Activated CD8-positive, alpha-beta memory T cell treated with anti-CD3 and anti-CD28 coated beads for 1 hour (primary cell): ENCODE measurements at places on chromosomes 13 and 19.

DNA sequence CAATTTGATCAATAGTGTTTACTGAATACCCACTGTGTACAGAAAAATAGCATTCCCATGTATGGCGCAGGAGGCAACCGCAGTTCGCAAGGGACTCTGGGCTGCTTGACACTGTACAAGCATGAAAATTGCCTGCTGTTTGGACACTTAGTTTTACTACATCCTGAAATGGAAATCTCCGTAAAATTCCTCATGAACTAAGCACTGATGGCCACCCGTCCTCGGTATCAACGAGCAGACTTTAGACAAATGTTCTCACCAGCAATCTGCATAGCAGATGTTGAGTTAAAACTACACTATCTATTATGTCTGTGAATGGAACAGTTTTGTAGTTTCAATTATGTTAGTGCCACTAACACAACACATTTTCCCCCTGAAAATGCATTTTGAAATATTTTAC is 294.7 kb downstream of the DCLK1 start:
- DNase-seq: no peak

DNA sequence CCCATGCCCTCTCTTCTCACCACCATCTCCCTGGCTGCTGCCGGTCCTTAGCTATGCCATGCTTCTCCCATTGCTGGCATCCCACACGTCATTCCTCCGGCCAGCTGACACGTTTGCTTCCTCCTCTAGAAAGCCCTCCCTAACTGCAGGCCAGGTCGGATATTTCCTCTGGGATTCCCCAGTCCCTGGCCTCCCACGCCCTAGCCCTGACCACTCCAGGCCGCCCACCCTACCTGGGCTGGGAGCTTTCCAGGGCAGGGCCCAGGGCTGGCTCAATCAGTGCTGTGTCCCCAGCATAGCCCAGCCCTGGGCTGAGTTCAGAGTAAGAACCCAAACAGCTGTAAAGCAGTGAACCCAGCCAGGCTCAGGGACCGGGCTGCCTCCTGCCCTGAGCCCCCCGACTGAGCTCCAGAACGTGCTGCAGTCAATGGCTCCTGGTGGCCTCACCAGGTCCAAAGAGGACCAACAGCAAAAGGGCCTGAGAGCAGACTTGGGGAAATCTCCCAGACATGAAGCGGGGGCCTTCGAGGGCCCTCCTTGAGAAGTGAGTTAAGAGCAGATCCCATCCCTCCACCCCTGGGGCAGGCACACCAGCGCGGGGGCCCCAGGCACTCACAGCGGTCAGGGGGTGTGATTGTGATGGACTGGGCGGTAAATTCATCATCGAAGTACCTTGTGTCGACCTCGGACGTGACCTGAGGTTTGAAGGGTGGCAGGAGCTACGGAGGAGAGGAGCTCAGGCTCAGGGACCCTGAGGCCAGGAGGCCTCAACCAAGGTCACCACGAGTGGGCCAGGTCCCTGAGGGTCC is 8.1 kb upstream of the CCNP start:
- no peak for DNase-seq

- no peak for DNase-seq
These were observed 3.3 kb downstream of the VSTM2B start for GRCh38 chr19:29528946-29529645.

DNA sequence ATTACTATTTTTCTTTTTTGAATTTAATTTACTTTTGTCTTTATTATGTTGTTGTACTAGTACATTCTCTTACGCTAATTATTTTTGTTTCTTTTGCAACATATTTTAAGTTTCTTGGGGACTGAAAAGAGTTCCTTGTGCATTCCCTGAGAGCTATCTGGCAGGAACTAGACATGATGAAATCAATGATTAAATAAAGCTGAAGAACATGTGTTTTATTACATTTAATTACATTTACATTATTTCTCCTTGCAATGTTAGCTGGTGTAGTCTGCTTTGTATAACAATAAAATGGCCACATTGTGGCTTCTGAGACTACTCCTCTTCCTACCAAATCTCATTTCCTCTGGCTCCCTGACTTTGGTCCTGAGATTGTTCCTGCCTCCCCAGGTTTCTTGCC is 244.9 kb downstream of the NDFIP2 start:
- no peak for DNase-seq

DNA sequence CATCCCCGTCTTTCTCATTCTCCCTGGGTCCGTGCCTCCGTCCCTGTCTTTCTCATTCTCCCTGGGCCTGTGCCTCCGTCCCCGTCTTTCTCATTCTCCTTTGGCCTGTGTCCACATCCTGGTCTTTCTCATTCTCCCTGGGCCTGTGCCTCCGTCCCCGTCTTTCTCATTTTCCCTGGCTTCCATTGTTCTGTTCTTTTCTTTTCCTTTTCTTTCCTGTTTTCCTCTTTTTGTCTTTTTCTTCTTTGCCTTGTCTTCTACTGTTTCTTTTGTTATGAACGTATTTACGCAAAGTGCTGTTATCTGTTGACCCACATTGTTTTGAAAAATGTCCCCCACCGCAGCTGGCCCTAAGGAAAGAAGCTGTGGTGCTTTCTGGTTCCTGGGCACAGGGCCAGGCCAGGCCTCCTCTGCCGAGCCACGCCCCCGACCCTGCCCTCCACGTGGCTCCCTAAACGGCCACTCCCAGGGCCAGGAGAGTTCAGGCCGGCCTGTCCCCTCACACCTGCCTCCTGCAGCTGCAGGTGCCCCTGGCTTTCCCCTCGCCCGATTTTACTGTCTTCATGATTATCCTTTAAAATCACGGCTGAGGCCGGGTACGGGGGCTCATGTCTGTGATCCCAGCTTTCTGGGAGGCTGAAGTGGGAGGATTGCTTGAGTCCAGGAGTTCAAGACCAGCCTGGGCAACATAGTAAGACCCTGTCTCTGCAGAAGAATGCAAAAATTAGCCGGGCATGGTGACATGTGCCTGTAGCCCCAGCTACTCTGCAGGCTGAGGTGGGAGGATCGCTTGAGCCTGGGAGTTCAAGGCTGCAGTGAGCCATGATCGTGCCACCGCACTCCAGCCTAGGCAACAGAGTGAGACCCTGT is 14.0 kb upstream of the TMPRSS9 start:
- no peak for DNase-seq

DNA sequence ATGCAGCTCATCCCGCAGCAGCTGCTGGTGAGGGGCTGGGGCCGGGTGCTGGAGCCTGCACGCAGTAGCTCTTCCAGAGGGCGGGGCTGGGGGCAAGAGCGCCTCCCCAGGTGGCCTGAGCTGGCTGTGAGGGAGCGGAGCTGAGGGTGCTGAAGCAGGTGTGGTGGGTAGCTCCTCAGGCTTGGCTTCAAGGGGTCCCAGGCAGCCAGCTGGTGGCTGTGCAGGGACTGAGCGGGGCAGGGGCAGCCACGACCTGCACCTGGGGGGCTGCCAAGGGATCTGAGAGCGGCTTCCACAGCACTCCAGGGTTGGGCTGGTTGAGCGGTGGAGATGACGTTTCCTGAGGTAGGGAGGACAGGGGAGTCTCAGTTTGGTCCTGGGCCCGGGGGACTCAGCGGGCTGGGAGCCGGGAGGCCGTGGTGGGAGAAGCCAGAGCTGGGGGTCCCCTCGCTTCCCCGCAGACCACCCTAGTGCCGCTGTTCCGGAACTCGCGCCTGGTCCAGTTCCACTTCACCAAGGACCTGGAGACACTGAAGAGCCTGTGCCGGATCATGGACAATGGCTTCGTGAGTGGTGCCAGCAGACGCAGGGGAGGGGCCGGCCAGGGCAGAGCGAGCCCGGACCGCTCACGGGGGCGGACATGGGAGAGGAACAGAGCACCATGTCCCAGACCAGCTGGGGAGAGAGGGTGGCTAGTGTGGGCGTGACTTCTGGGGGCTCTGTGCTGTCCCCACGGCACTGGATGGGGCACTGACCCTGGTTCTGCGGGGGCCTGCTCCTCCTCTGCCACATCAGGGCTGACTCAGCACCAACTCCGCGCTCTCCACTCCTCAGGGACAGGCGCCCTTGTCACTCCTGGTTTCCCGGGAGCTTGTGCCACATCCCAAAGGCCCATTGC is 7.4 kb downstream of the PTOV1 start:
- DNase-seq: no peak

- no peak for DNase-seq
These were observed 5.1 kb downstream of the IRGC start for GRCh38 chr19:43720936-43721335.

- no peak for DNase-seq
These were observed 44.7 kb upstream of the TFDP1 start for GRCh38 chr13:113539822-113540221.

GRCh38 chr19:44620667-44621066 is 7.3 kb downstream of the IGSF23 start:
- no peak for DNase-seq

- no peak for DNase-seq
These were observed 34.5 kb upstream of the URAD start for GRCh38 chr13:28022848-28023518.

GRCh38 chr13:46343279-46343994 is 43.6 kb downstream of the RUBCNL start:
- DNase-seq: no peak

GRCh38 chr13:95304453-95304852 is 3.2 kb upstream of the ABCC4 start:
- no peak for DNase-seq

DNA sequence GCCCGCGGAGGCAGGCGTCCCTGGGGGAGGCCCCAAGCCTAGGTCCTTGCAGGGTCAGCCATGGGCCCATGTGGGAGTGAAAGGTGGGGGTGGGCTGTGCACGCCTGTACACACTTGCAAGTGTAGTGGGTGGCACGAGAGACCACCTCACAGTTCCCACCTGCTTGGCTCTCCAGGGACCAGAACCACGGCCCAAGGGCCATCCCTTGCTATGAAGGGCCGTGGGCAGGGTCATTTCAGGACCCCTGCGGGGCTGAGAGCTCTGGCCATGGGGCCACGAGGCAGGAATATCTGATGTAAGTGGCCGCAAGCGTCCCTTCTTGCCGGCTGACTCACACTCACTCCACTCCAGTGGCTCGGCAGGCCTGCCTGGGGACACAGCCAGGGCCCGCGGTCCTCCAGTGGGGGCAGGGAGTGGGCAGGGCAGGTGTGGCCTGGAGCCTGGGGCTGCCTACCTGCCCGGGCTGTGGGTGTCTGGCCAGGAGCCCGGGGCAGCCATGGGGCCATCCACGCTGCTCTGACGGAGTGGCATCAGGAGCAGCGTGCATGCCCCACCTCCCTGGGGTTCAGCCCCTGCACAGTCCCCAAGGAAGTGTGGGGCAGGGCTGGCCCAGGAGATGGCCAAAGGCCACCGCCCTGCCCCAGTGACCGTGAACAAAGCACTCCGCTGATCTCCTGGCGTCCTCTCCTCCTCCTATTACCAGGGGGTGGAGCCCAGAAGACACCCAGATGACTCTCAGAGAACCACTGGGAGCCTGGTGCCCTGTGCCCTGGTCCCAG is 8.6 kb upstream of the MKNK2 start:
- DNase-seq: no peak

DNA sequence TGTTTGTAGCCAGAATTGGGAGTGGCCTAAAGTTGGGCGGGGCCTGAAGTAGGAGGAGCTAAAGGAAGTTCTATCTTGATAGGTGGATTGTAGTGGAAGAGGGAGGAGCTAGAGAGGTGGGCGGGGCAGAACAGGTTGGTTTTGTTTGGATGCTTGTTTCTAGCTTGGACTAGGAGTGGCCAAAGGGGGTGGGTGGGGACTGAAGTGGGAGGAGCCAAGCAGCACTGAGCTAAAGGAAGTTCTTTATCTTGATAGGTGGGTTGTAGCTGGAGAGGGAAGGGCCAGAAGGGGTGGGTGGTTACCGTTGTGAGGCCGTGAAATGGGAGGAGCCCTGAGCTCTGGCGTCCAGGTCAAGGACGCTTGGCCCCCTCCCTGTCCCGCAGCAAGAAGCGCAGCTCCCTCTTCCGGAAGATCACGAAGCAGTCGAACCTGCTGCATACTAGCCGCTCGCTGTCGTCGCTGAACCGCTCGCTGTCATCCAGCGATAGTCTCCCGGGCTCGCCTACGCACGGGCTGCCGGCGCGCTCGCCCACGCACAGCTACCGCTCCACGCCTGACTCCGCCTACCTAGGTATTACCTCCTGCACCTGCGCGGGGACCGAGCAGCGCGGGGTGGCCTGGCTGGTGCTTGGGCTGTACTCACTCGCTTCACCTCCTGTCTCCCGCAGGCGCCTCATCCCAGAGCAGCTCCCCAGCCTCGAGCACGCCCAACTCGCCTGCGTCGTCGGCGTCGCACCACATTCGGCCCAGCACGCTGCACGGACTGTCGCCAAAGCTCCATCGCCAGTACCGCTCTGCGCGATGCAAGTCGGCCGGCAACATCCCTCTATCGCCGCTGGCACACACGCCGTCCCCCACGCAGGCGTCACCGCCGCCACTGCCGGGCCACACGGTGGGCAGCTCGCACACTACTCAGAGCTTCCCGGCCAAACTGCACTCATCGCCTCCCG is 8.0 kb downstream of the DNASE2 start:
- DNase-seq: no peak
